Activated CD4-positive, alpha-beta T cell treated with anti-CD3 and anti-CD28 coated beads for 36 hours (primary cell): ENCODE measurements at places on chromosomes 3 and 15. TPM values are rescaled to one million over a fixed set of nuclear protein-coding genes. Genes with fewer than 3 reads are reported as not detected.

MAGI1 gene
- total RNA-seq: 0.09 TPM

GOLGA8H gene
- total RNA-seq: not detected

GRK7 gene
- total RNA-seq: not detected

CELF6 gene
- 0.40 TPM for total RNA-seq

WNT7A gene
- total RNA-seq: 0.11 TPM

LRRK1 gene
- total RNA-seq: 0.35 TPM

GOLGA6D gene
- total RNA-seq: not detected
